Upper lobe of left lung (tissue), 6 donors: ENCODE measurements at places on chromosomes 4 and X. TPM values are rescaled to one million over a fixed set of nuclear protein-coding genes. Genes with fewer than 3 reads are reported as not detected.

DNA sequence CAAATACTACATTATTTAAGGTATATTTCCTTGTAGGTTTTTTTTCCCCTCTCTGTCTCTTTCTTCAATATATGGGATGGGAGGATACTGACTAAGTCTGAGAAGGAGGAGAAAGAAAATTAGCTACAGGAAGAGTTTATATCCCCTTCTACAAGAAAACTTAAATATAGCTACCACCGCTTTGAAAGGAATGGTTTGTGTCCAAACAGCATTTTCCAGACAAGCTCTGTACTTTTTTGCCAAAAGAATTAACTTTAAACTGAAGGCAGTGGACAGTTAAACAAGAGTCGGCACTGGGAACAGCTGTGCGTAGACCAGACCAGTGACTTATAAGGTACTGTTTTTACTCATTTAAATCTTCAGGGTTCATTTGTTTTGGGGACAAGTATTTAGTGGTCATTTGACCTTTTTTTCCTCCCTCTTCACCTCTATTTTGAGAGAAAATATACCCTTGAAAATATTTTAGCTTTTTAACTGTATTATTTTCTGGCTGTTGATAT is 303.7 kb downstream of the ARHGAP24 start:
- no peak for DNase-seq

GRCh38 chr4:69881173-69881773 is 21.3 kb upstream of the SULT1E1 start:
- peak; percentile 30 for DNase-seq

DNA sequence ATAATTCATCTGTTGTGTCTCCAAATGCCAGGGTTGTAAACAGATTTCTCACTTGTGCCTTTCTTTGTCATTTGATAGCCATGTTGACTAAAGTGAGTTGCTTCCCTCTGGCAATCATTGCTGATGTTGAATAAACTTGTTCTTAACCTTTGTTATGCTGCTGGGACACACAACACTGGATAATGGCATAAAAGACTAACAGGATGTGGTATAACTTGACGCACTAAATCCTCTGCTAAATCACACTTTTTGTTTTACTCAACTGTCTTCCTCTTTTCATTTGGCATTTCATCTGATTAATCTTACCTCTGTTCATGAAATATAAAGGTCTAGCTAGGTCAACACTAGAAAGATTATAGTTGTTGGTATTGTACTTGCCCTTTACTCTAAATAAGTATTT is 17.6 kb upstream of the CXCL5 start:
- DNase-seq = no peak

- DNase-seq = no peak
Observed at GRCh38 chr4:109432696-109433095, 919 bp upstream of the SEC24B start.

- no peak for DNase-seq
Observed at GRCh38 chr4:88442689-88443191, 14.2 kb upstream of the HERC5 start.

DNA sequence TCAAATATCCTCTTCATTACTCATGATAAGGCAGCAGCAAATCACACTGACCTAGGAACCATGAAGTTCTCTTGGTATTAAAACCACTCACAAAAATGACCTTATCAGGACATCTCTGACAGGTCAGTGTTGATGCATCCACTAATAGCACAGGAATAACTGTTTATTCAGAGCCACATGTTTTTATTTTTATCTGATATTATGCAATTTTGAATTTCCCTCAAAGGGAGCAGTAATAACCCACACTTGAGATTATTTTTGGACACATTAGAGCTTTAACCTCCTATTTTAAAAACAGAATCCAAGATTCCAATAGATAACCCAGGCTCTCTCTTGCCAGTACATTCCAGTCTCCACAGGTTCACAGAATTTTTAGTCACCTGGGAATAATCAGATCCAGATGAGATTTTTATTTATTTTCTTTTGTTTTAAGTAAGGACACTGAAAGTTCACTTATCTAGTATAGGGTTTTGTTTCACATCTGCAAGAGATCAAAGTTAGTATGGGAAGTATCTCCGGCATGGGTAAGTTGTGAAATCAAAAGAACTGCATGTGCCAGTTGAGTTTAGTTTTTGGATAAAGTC is 36.3 kb upstream of the MYOZ2 start:
- DNase-seq = no peak

GRCh38 chrX:137172317-137172948 is 138.6 kb upstream of the GPR101 start:
- no peak for DNase-seq

GRCh38 chrX:9835585-9836210 is 49.5 kb downstream of the SHROOM2 start:
- no peak for DNase-seq

DNA sequence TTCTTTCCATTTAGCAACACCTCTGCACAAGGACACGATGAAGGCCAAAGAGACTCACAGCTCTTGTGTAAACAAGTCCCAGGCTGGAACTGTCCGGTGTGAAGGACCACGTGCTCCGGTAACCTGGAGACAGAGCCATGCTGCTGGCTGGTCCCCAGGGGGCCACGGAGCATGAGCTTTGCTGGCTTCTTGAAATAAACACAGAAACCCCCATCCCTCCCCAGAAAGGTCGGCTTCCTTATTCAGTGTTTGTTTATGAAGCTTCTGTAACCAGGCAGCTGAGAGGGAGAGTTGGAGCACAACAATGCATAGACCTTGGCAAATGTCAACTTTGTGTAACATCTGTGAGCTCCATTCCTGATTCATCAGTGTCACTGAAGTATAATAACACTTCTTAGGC is 109.4 kb downstream of the GPR143 start:
- DNase-seq = no peak

GRCh38 chr4:15778289-15779241 is at the start of gene CD38:
Gene CD38, plus strand, starts transcription at chr4:15778328. Its CDS starts 87 bp downstream, at chr4:15778415.
- peak; percentile 76 for DNase-seq

GRCh38 chr4:35818520-35818919 is 425.8 kb downstream of the ARAP2 start:
- no peak for DNase-seq

DNA sequence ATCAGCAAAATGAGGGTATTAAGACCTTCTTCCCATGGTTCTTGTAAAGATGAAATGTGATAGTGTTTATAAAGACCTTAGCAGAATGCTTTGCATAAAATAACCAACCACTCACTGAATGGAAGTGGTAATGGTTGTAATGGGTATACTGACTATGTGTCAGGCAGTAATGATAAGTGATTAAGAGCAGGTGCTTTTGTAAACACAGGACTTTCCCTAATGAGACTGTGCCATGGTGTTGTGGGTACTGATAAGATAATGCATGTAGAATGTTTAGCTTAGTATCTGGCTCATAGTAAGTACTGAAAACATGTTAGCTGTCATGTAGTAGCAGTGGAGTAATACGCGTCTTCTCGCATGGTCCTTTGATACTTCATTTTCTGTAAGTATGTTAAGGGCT is 6.9 kb downstream of the LSM6 start:
- DNase-seq = no peak

- no peak for DNase-seq
Observed at GRCh38 chr4:23779839-23780238, 110.0 kb downstream of the PPARGC1A start.

DNA sequence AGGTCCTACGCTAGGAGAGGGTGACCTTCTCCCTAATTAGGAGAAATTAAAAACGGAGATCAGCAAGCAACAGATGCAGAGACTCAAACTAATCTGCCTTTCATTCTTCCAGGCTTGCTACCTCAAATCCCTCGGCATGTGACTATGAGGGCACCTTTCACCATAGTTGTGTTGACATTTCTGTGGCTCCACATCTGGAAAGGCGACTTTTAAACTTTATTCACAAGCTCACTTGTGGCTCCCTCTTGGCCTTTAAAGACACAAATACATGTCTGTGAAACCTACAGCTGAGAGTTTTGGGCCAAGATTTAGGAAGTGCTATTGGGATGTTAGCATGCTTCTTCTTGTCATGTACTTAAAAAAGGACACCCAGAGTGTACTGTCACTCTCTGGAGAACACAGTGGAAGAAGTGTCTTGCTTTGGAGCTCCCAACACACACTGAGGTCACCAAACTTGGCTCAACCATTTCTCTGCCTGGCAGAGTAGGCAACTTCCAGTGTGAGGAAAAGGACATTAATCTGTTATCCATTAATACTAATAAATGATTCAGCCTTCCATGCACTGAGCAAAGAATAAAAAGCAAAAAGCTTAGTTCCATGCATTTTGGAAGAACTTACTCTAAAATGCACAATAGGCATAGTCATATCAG is 60.1 kb downstream of the LDB2 start:
- DNase-seq = no peak

DNA sequence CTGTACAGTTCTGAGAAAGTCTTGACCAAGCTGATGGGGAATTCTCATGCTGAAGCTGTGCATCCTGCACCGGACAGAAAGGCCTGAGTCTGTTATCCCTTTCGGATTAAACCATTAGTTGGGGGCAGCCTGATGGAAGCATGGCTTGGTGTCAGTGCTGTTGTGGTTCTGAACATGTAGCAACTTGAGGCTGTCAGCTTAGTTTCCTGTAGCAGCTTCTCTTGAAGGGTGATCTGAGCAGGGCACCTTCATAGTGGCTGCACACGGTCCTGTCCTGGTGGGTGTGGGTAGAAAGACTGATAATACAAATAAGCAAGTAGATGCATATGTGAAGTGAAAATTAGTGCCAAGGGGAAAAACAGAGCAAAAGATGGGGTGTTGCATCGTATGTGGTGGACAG is 11.7 kb downstream of the KIAA0232 start:
- no peak for DNase-seq

GRCh38 chr4:184310171-184310567 is 92.5 kb upstream of the ENPP6 start:
- DNase-seq = peak; percentile 66

GRCh38 chrX:16138108-16138427 is 14.7 kb downstream of the GRPR start:
- DNase-seq = no peak

DNA sequence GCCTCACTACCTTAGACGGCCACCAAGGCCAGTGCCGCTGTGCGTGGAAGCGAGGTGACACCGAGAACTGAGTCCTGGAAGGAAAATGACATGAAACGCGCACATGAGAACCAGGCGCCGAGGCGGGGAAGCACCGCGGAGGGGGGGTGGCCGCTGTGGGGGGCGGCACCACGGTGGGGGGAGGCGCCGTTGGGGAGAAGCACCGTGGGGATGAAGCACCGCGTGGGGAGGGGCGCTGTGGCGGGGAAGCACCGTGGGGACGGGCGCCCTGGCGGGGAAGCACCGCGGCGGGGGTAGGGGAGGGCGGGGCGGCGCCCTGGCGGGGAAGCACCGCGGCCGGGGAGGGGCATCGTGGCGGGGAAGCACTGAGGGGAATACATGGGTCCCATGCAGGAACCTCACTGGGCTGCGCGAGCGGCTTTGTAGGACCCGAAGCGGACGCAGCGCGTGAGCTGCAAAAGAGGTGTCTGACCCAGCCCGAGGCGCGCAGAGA is 28.0 kb downstream of the PPP2R3B start:
- peak; percentile 73 for DNase-seq

- DNase-seq = no peak
Observed at GRCh38 chrX:86137071-86137470, 11.2 kb upstream of the DACH2 start.

- no peak for DNase-seq
Observed at GRCh38 chr4:176660561-176660960, 132.2 kb downstream of the VEGFC start.

GRCh38 chr4:15413010-15413622 is 14.7 kb upstream of the C1QTNF7 start:
- DNase-seq = no peak

DNA sequence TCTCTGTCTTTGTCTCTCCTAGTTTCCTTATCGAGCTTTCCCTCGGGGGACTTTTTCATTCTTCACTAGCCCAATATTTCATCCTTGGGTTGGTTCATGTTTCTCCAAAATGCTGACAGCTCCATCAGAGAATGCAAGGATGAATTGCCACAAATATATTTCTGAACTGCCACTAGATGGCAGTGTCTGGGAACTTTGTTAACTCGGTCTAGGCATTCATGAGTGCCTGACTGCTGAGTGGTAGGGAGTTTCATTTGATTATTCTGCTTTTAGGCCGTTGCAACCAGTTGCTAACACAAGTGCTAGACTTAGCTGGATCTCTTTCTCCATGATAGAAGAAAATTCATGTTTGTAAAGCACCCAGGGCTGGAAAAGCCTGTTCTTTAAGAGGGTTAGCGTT is 73.5 kb upstream of the RAP2C start:
- DNase-seq = no peak

DNA sequence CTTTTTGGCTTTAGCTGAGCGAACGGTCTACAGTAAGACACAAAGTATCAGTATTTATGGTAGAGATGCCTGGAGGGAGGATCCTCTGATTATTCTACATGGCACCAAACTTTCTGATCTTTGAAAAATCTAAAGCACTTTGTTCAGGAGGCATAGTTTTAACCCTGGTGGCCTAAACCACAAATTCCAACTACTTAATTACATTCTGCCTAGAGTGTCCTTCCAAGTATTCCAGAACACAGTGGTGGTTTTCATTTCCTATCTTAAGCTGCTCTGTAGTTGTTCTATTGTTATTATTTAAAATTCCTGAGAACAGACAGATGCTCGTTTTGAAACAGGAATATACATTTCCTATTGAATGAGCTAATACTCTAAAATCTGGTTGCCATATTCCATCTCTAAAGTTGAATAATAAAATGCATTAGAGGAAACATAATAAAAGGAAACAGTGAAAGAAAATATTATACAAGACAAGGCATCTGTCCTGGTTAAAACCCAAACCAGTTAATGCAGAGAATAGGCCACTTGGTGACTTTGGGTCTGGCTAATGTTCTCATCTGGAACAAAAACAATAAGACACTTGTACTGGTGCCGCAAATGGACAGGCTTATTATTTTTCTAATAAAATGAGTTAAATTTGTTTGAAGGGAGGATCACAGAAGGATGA is 657.4 kb downstream of the SPRY1 start:
- no peak for DNase-seq

XAGE1A gene
- 0.54 TPM for total RNA-seq

SLC34A2 gene
- total RNA-seq = 1,564 TPM

PAGE2B gene
- total RNA-seq = not detected

FAM184B gene
- 0.39 TPM for total RNA-seq

TLR3 gene
- total RNA-seq = 13.0 TPM

ANTXR2 gene
- total RNA-seq = 26.0 TPM

AFM gene
- total RNA-seq = not detected

PPAT gene
- 5.6 TPM for total RNA-seq

P2RY8 gene
- 3.3 TPM for total RNA-seq

PROM1 gene
- 6.3 TPM for total RNA-seq

IQSEC2 gene
- 25.8 TPM for total RNA-seq

PLS3 gene
- total RNA-seq = 199 TPM

NSG1 gene
- 1.3 TPM for total RNA-seq

ZCCHC12 gene
- total RNA-seq = 1.1 TPM

SMIM10 gene
- total RNA-seq = 5.6 TPM

FAM9B gene
- total RNA-seq = not detected

SLC9B1 gene
- total RNA-seq = not detected

SMIM14 gene
- 28.0 TPM for total RNA-seq
